ENCODE measurements at places on chromosomes 11 and 22.

DNA sequence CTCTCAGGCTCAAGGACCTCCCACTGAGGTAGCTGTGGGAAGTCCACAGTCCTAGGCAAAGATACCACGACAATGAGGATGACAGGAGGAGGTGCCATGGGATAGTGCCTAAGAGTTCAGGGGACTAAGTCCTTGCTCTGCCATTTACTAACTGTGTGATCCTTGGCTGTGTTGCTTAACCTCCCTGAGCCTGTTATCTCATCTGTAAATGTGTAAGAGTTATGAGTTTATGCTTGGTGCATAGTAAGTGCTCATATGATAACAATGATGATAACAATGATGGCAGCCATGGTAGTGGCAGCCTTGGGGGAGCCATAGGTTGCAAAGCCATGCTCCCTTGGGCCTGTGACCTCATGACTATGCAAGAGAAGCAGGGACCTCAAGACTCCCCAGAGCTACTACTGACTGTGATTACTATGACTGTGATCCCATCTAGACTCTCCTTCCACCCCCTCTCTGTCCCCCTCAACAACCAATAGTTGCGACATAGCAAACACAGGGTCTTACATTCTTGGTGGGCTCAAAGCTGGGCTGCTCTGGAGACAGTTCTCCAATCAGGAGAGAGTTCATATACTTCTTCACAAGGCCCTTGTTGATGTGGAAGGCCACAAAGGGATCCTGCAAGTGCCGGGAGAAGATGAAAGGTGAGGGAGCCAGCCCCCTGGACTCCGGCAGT lies 3.9 kb downstream of the FADS1 start:
- no peak for DNase-seq
- H3K36me3 ChIP-seq = peaks cover 36% of the 10 kb centered on the region
- H3K27ac ChIP-seq = no peak overlapping the region
- no peaks in the 10 kb centered on the region for H3K27me3 ChIP-seq

DNA sequence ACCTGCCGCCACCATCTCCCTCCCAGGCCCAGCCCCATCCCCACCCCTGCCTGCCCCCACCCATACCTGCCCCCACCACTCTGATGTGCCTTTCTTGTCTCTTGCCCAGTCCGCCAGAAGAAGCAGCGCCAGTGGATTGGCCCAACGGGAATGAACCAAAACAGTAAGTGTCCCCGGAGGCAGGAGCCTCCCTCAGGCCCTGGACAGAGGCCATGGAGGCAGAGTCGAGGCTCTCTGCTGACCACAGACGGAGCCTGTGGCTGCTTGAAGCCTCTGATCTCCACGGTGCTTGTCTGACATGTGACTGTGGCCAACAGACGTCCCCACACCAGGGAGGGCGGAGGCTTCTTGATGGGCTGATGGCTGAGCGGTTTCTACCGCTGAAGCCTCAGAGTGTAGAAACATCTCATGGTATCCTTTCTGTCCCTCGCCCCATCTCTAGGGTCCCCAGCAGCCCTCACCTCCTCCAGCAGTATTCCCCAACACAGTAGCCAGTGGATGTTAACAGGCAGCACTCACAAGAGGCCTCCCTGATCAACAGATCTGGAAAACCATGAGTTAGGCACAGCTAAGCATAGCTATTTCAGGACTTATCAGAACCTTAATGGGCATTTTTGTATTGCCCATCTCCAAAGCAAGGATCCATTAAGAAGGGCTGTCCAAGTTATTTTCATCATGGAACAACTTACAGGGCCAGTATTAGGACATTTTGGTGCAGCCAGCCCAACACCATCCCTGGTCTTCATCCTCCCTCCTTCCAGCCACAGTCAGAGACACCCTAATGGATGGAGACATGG lies 21.7 kb downstream of the CD5 start:
- H3K27me3 ChIP-seq = no peaks in the 10 kb centered on the region
- no peaks in the 10 kb centered on the region for H3K4me1 ChIP-seq
- no peak overlapping the region for H3K4me3 ChIP-seq
- H3K36me3 ChIP-seq = no peaks in the 10 kb centered on the region

GRCh38 chr22:23888615-23889401 lies 5.4 kb upstream of the MIF start:
- H3K36me3 ChIP-seq = no peaks in the 10 kb centered on the region
- DNase-seq = no peak
- H3K4me1 ChIP-seq = peaks cover 12% of the 10 kb centered on the region

DNA sequence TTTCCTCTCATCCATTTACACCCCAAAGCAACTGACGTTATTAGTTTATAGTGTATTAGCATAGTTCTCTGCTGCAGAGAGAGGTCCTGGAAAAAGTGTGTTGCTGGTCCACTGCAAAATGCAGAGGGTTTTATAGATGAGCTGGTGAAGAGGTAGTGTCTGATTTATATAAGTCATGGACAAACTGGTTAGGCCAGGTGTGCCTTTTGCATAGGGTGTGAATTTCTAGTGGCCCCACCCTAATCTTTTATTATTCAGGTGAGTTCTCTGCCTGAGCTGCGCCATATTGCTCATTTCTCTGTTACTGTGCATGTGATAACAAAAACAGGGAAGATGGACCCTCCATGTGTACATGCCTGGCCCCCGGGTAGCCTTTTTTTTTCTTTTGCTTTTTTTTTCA lies 43.1 kb upstream of the TRIM77 start:
- no peak for DNase-seq
- no peaks in the 10 kb centered on the region for H3K36me3 ChIP-seq
- H3K27me3 ChIP-seq = no peaks in the 10 kb centered on the region
- no peak overlapping the region for H3K27ac ChIP-seq

- no peak overlapping the region for H3K4me3 ChIP-seq
- no peaks in the 10 kb centered on the region for H3K4me1 ChIP-seq
- no peaks in the 10 kb centered on the region for H3K36me3 ChIP-seq
- H3K27ac ChIP-seq = no peak overlapping the region
Observed at GRCh38 chr11:33984682-33985389, 66.7 kb upstream of the CAPRIN1 start.

DNA sequence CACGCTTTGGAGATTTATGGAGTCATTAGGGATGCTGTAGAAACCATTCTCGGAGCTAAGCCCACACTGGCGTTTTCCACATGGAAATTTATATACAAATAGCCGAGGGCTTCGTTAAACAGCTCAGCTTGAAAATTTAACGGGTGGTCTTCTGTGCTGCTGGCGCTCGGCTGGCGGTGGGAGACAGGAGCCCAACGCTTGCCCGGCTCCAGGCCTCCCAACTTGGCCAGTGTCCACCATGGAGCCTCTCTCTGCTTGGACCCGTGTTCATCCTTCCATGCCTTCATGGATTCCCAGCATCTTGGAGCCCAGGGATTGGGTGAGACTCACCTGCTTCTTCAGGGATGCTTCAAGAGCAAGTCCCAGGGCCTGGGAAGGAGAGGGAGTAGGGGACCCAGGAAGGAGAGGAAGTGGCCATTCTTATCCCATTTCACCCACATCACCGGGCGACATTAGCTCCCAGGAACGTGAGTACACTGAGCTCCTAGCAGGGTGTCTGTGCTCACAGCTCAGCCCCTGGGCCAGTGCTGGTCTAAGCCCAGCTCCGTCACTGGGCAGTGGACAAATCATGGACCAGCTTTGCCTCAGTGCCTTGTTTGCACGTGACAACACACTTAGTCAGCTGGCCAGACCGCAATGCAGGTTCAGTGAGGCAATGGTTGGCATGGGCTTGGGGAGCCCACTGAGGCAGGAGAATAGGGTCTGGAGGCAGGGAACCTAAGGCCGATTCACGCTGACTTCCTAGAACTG lies 944.3 kb downstream of the BRD1 start:
- H3K27ac ChIP-seq = no peak overlapping the region
- H3K4me1 ChIP-seq = no peaks in the 10 kb centered on the region
- H3K27me3 ChIP-seq = no peaks in the 10 kb centered on the region
- DNase-seq = no peak

- H3K36me3 ChIP-seq = no peaks in the 10 kb centered on the region
- no peak overlapping the region for H3K4me3 ChIP-seq
- peaks cover 36% of the 10 kb centered on the region for H3K4me1 ChIP-seq
- H3K27me3 ChIP-seq = no peaks in the 10 kb centered on the region
- H3K27ac ChIP-seq = no peak overlapping the region
Observed at GRCh38 chr11:126112547-126112946, 49.9 kb upstream of the CDON start.

Measured in liver (tissue), 10 donors.